Central memory CD8-positive, alpha-beta T cell (primary cell): ENCODE measurements at places on chromosomes 5 and 9.

- H3K27me3 ChIP-seq: no peaks in the 10 kb centered on the region
- H3K36me3 ChIP-seq: no peaks in the 10 kb centered on the region
- no peaks in the 10 kb centered on the region for H3K4me1 ChIP-seq
Observed at GRCh38 chr5:89055695-89056085, 172.7 kb upstream of the MEF2C start.

GRCh38 chr9:72872718-72873117 is 80.1 kb downstream of the ALDH1A1 start:
- no peak overlapping the region for H3K4me3 ChIP-seq
- no peak for DNase-seq
- no peaks in the 10 kb centered on the region for H3K36me3 ChIP-seq
- H3K27ac ChIP-seq: no peak overlapping the region
- no peaks in the 10 kb centered on the region for H3K4me1 ChIP-seq

GRCh38 chr9:111036429-111036789 is 1.9 kb downstream of the LPAR1 start:
- DNase-seq: no peak
- peaks cover 48% of the 10 kb centered on the region for H3K27me3 ChIP-seq
- H3K36me3 ChIP-seq: peaks cover 3% of the 10 kb centered on the region
- no peak overlapping the region for H3K4me3 ChIP-seq

DNA sequence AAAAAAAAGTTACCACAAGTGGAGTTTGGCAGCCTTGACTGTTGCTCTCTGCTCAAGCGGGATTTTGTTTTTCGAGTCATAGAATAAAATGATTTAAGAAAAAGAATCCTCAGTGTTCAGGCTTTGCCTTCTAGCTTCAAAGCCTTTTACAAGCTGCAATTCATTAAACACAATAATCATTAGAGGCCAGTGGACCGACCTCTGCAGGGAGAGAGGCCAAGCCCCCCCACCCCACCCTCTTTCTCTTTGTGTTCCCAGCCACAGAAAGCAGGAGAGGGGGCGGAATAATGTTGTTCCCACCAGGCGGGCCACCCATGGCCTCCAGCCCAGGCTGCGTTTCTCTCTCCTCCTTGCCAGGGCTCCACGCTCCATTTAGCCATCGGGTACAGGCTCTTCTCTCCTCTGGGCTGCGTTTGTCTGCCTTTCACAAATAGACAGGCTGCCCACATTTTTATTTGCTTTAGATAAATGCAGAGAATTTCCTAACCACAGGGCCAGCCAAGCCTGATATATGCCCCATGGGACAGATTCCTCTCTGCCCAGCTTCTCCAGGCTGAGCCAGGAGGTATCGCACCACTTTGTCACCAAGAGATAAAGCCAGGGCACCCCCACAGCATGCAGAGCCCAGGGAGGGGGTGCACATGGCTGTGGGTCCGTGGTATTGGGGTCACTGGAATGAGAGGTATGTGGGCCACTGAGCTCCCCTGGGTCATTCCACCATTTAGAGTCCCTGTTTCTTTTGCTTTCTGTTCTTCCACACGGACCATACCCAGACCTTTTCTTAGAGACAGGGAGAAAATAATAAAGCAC is 318.8 kb downstream of the PIK3R1 start:
- H3K4me1 ChIP-seq: no peaks in the 10 kb centered on the region
- H3K36me3 ChIP-seq: no peaks in the 10 kb centered on the region
- DNase-seq: no peak
- no peak overlapping the region for H3K4me3 ChIP-seq
- H3K27me3 ChIP-seq: peaks cover 82% of the 10 kb centered on the region
- H3K27ac ChIP-seq: no peak overlapping the region

DNA sequence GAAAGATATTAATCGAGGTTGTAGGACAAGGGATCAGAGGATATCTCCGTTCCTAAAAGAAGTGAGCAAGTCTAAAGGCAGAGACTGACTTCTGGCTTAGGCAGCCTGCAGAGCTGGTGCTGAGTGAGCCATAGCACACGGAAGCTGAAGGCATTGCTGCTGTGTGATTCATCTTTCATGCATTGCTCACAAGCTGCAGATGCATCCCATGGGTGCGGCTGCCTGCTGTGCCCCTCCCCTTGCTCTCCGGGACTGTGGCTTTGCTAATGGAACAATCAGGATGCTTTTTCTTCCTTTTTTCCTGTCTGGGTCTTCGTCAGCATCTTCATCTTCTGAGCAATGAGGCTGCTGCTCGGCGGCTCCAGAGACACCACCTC is 341.4 kb downstream of the DIRAS2 start:
- H3K4me1 ChIP-seq: no peaks in the 10 kb centered on the region
- no peaks in the 10 kb centered on the region for H3K36me3 ChIP-seq
- no peak overlapping the region for H3K4me3 ChIP-seq
- no peak for DNase-seq
- H3K27me3 ChIP-seq: peaks cover 32% of the 10 kb centered on the region

- H3K4me1 ChIP-seq: peaks cover 21% of the 10 kb centered on the region
- no peak for DNase-seq
- no peaks in the 10 kb centered on the region for H3K27me3 ChIP-seq
- peak overlapping the region; percentile 64 for H3K27ac ChIP-seq
- H3K36me3 ChIP-seq: peaks cover 8% of the 10 kb centered on the region
Observed at GRCh38 chr5:150847334-150847695, 994 bp downstream of the IRGM start.

- no peak overlapping the region for H3K27ac ChIP-seq
- peaks cover 12% of the 10 kb centered on the region for H3K36me3 ChIP-seq
- peaks cover 18% of the 10 kb centered on the region for H3K4me1 ChIP-seq
- H3K27me3 ChIP-seq: no peaks in the 10 kb centered on the region
- H3K4me3 ChIP-seq: no peak overlapping the region
Observed at GRCh38 chr9:134321531-134321930, 4.7 kb upstream of the RXRA start.

DNA sequence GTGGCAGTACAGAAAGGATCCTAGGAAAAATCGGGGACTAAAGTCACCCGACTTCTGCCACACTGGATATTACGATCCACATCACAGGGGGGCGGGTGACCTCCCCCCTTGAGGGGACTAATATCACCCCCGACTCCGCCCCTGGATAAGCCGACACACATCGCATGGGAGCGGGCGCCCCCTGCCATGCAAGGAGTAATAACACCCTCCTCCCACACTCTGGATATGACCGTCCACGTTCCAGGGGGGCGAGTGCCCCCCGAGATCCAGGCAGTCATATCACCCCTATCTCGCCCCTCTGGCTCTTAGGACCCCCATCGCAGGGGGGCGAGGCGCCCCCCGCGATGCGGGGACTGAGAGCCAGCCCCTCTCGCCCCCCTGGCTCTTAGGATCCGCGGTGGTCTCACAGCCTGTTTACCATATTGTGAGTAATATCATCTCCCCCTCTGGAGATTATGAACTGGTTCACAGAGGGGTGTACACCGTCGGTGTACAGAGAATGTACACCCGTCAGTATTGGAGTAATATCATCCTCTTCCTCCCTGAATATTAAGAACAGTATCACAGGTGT is 423.0 kb downstream of the DIRAS2 start:
- H3K36me3 ChIP-seq: no peaks in the 10 kb centered on the region
- DNase-seq: no peak
- peaks cover 5% of the 10 kb centered on the region for H3K4me1 ChIP-seq
- H3K27me3 ChIP-seq: peaks cover 12% of the 10 kb centered on the region
- no peak overlapping the region for H3K27ac ChIP-seq

DNA sequence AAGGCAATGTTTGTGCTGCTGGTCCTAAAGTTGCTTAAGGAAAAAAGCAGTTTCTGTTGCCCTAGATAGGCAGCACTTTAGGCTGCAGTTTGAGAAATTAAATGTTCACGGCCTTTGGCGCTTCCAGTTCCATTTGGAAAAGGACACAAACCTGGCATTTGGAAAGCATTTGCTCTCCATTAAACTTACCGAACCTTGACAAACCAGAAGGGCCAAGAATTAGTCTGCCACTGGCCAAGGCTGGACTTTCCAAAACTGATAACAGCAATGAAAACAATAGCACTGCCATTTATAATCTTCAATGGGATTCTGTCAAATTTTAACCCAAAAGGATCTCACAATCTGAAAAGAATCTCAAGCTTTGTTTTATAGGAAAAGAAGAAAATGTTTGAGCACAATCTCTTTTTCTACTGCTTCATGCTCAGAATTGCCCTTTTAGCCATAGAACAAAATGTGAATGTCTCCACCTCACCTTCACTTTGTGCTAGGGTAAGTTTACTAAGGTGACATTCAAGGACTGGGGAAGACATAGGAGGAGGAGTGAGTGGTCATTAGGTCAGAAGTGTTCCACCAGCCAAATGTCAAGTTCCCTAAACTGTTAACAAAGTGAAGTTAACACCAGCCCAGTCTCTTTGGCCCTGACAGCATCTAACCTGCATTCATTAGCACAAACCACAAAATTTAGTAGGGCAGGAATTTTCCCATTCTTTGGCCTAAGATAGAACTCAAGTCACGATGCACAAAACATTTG is 583.4 kb upstream of the DMAC1 start:
- no peak overlapping the region for H3K4me3 ChIP-seq
- H3K27ac ChIP-seq: no peak overlapping the region
- no peaks in the 10 kb centered on the region for H3K36me3 ChIP-seq
- DNase-seq: no peak
- H3K4me1 ChIP-seq: no peaks in the 10 kb centered on the region

DNA sequence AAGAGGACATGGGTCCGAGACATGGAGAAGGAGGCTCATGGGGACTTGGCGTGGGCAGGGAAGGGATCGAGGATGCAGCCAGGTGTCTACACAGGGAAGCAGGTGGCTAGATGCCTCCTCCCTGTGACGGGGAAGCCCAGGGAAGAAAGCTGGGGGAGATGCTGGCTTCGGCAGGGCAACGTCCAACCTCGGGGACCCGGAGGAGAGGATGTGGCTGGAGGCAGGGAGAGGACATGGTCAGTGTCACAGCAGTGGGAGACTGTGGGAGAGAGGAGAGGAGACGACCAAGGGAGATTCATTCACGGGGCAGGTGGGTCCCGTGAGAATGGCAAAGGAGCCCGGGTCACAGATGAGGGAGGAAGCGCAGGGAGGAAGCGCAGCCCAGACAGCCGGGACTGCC is 73.2 kb upstream of the PHYKPL start:
- H3K4me1 ChIP-seq: no peaks in the 10 kb centered on the region
- no peak overlapping the region for H3K27ac ChIP-seq
- no peak overlapping the region for H3K4me3 ChIP-seq
- peaks cover 47% of the 10 kb centered on the region for H3K27me3 ChIP-seq

DNA sequence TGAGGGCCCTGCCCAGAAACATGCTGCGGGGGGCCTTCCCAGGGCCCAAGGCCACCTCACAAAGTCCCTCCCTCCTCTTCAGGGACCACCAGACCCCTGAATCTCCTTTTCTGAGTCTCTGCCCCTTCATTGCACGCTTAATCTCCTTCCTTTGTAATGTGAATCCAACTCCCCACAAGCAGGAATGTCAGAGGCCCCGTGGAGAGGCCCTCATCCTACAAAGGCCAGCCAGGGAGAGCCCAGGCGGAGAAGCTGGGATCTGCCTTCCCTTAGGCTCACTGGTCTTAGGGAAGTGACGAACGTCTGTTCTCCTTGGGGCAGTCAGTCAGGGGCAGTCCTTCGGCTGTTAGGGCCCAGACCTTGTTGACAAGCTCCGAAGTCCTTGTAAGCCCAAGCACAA is 2.3 kb downstream of the SMIM33 start:
- no peak for DNase-seq
- peaks cover 18% of the 10 kb centered on the region for H3K36me3 ChIP-seq
- peaks cover 67% of the 10 kb centered on the region for H3K4me1 ChIP-seq
- no peak overlapping the region for H3K27ac ChIP-seq
- H3K27me3 ChIP-seq: no peaks in the 10 kb centered on the region
- no peak overlapping the region for H3K4me3 ChIP-seq

- H3K36me3 ChIP-seq: no peaks in the 10 kb centered on the region
- no peak for DNase-seq
- no peaks in the 10 kb centered on the region for H3K4me1 ChIP-seq
- H3K4me3 ChIP-seq: no peak overlapping the region
- H3K27ac ChIP-seq: no peak overlapping the region
Observed at GRCh38 chr5:74182603-74183002, 457.9 kb downstream of the ENC1 start.

- DNase-seq: no peak
- H3K4me1 ChIP-seq: no peaks in the 10 kb centered on the region
- no peak overlapping the region for H3K27ac ChIP-seq
- H3K36me3 ChIP-seq: no peaks in the 10 kb centered on the region
Observed at GRCh38 chr5:126189862-126190261, 233.3 kb upstream of the GRAMD2B start.

GRCh38 chr5:102547141-102548035 is 48.6 kb upstream of the SLCO6A1 start:
- no peak overlapping the region for H3K4me3 ChIP-seq
- H3K36me3 ChIP-seq: peaks cover 2% of the 10 kb centered on the region
- no peaks in the 10 kb centered on the region for H3K4me1 ChIP-seq
- peaks cover 22% of the 10 kb centered on the region for H3K27me3 ChIP-seq

DNA sequence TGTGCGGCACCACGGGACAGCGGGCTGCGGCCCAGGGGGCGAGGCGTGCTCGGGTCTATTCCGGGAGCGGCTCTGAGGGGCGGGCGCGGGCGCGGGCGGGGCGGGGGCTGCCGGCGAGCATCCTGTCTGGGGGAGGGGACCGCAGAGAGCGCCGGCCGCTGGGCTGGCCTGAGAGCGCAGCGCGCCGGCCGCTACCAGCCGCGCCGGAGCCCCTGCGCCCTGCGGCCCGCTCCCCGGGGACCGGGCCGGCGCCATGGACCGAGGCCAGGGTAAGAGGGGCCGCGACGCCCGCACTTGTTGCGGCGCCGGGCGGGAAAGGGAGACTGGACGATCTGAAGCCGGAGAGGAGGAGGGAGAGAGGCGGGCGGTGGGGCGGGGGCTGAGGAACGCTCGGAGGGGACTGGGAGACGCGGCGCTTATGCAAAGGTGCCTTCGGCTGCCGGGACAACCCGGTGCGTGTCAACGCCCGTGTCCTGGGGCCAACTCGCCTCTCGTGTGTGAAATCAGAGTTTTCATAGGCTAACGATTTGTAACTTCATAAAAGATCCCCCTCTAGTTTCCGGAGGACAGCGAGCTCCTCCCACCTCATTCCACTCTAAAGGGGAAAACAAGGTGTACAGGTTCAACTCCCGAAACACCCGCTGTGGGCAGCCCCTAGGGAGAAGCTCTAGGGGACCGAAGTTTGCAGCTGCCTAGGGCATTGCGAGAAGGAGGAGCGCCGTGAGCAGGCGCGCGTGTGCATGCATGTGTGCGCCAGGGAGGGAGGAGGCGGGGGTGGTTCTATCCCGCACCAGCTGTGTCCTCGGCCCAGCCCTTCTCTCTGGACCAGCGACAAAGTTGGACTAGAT is at the start of gene AFAP1L1:
Gene AFAP1L1 (plus strand): TSS at position 144 of the 848 bp plus-strand sequence. CDS start 110 bp downstream, at position 254.
- peaks cover 8% of the 10 kb centered on the region for H3K4me1 ChIP-seq
- H3K4me3 ChIP-seq: peak within 1 kb of the TSS; percentile 75
- H3K27ac ChIP-seq: no peak within 1 kb of the TSS
- peaks cover 2% of the 10 kb centered on the region for H3K36me3 ChIP-seq
